ENCODE measurements at places on chromosomes 2 and 18.

- no peak for DNase-seq
Measured at GRCh38 chr2:128291161-128291843, 27.4 kb downstream of the HS6ST1 start.

GRCh38 chr2:170812710-170813600 lies 3.7 kb upstream of the GAD1 start:
- DNase-seq = no peak

DNA sequence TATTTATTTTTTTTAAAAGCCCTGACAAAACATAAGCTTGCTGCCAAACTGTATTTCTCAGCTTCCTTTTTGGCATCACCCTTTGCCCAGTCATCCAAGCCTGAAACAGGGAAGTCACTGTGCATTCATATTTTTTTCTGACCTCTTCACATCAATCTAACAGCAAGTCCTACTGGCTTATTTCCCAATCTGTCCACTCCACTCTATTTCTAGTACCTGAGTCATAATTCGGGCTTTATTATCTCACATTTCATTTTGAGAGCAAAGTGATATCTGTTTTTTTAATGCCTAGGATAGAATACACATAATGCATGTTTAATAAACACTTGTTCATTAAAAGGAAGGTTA lies 5.1 kb downstream of the HNMT start:
- peak; percentile 23 for DNase-seq

- no peak for DNase-seq
Measured at GRCh38 chr2:168529054-168529833, 73.2 kb downstream of the CERS6 start.

DNA sequence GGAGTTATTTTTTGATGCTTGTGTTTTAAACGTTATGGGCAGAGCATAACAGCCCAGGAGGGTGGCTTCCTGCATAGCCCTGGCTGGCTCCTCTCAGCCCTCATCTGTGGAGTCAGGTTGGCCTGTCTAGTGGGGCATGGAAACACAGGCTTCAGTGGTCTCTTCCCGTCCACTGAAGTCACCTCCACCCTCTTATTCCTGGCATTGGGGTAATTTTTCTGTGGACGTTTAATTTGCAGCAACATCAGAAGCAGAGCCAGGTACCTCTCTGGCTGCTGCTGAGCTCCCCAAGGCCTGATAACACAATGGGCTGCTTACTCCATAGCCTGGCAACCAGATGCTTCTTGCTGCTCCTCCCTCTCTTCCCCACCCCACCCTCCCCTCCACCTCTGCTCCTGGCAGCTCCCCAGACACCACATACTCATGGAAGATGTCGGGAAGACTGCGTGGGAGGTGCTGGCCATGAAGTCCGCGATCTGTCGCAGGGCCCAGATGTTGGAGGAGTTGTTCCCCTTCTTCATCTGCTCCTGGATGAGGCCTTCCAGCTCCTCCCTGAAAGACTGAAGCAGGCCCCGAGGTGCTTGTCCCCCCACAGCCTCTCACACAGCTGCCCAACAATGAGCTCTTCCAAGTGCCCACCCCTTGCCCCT lies 64.0 kb downstream of the ADD2 start:
- DNase-seq = no peak

All from foreskin keratinocyte (primary cell).